ENCODE measurements at places on chromosomes 4 and X.

DNA sequence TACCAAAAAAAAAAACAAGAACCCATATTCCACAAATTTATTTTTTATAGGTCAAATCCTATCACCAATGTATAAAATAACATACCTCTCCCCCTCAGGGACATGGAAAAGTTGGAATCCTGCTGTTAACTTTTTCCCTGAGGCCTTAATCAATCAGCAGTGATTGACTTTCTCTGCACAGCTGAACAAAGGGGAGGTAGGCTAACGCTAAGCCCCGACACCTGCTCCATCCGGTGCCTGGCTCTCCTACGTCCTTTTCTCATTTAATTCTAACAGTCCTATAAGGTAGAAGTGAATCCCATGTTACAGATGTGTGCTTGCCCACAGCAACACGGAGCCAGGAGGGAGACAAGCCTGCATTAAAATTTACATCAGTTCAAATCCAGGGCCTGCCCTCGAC is 2.8 kb downstream of the CENPU start:
- no peak for DNase-seq

DNA sequence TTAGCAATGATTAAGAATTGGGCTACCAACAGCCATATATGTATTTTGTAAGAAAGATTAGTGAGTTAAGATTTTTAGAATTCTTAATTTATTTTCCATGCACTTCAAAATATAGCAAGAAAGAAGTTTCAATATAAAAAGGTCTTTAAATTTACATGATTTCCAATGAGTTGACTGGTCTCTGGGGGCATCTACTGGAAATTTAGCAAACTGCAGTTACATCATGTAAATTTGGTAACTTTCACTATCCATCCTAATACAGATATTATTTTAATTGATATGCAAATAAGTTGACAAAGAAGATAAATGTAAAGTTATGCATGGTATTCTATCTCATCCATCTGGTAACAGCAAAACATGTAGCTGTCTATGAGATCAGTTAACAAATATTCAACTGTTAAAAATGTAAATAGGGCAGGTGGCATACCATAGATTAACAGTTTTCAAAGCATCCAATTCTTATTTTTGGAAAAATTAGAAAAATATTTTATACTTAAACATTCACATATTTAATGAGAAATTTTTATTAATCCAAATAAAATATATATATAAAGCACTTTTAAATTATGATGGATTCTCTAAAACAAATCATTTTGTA is 29.1 kb downstream of the TTC29 start:
- no peak for DNase-seq

GRCh38 chrX:9710332-9710731 is 55.3 kb downstream of the GPR143 start:
- no peak for DNase-seq

- no peak for DNase-seq
These were observed 97.6 kb upstream of the STIM2 start for GRCh38 chr4:26763063-26763462.

- no peak for DNase-seq
These were observed 146.2 kb upstream of the HHIP start for GRCh38 chr4:144499777-144500176.

DNA sequence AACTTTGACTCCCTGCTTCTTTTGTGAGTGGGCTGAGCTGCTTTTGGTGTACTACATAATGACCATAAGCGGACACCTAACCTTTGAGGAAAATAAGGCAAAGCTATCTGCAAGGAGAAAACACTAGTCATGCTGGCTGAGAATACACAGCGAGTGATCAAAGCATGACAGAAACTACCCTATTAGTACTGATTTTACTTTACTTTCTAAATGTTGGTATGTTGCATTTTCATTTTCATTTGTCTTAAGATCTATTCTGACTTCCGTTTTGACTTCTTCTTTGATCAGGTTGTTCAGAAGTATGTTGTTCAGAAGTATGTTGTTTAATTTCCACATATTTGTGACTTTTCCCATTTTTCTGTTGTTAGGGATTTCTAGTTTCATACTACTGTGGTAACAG is 361.1 kb downstream of the TRAM1L1 start:
- no peak for DNase-seq

GRCh38 chr4:77232653-77233052 is 75.6 kb downstream of the CCNG2 start:
- DNase-seq = no peak

GRCh38 chrX:2811271-2811670 is 17.5 kb upstream of the GYG2 start:
- DNase-seq = no peak

GRCh38 chrX:108087792-108088191 is 3.5 kb downstream of the PSMD10 start:
- DNase-seq = no peak

- DNase-seq = peak; percentile 14
These were observed 518 bp upstream of the CNKSR2 start for GRCh38 chrX:21373637-21374162.

DNA sequence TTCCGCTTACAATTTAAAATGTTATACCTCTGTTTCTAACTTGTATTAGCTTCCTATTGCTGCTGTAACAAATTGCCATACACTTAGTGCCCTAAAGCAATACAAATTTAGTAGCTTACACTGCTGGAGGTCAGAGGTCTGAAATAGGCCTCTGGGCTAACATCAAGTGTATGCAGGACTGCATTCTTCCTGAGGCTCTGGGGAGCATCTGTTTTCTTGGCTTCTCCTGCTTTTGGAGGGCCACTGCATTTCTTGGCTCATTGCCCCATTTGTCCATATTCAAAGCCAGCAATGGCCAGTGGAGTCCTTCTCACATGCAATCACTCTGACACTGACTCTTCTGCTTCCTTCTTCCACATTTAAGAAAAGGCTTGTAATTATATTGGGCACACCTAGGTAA is 639.8 kb upstream of the INTU start:
- no peak for DNase-seq

- DNase-seq = no peak
These were observed 214.6 kb upstream of the FAM241A start for GRCh38 chr4:111930659-111931058.

Data from stimulated activated CD4-positive, alpha-beta T cell treated with anti-CD3 and anti-CD28 coated beads, Interleukin-4, amount 100 ng/mL, for 24 hours (primary cell).